Panc1 (cell line): ENCODE measurements at places on chromosomes 5 and 9. TPM values are rescaled to one million over a fixed set of nuclear protein-coding genes. Genes with fewer than 3 reads are reported as not detected.

Gene PCDH12
- not detected for total RNA-seq

Gene TMOD1
- 1.4 TPM for total RNA-seq

Gene FOXD4L6
- total RNA-seq: not detected

Gene KIAA0825
- 1.6 TPM for total RNA-seq

Gene WDR38
- not detected for total RNA-seq

Gene LCN1
- total RNA-seq: not detected

Gene ADGRD2
- total RNA-seq: not detected

Gene SPARC
- 228 TPM for total RNA-seq

Gene INSL4
- not detected for total RNA-seq

Gene GNAQ
- total RNA-seq: 34.5 TPM

Gene RASGEF1C
- 0.49 TPM for total RNA-seq

Gene SLC6A18
- total RNA-seq: not detected

Gene FAM78A
- total RNA-seq: 0.59 TPM

Gene TEX53
- total RNA-seq: not detected

Gene BARHL1
- not detected for total RNA-seq

Gene KIF24
- 7.2 TPM for total RNA-seq

Gene CYSRT1
- 0.67 TPM for total RNA-seq

Gene PCA3
- total RNA-seq: not detected

Gene EDIL3
- 17.6 TPM for total RNA-seq

Gene FOXI1
- total RNA-seq: 0.44 TPM

Gene SLC34A1
- not detected for total RNA-seq

Gene PDZD2
- total RNA-seq: 0.10 TPM

Gene HAVCR1
- 0.36 TPM for total RNA-seq

Gene FOXD4
- total RNA-seq: 0.23 TPM

Gene DCTN3
- total RNA-seq: 110 TPM

Gene IL9
- not detected for total RNA-seq

Gene C6
- 0.13 TPM for total RNA-seq

Gene ENTPD2
- 2.8 TPM for total RNA-seq

Gene TTLL11
- total RNA-seq: 1.1 TPM

Gene ORM1
- total RNA-seq: 3.5 TPM

Gene F2RL2
- total RNA-seq: 0.13 TPM

Gene SLC6A7
- total RNA-seq: not detected

Gene STC2
- 32.2 TPM for total RNA-seq

Gene ADAMTS2
- total RNA-seq: 0.13 TPM

Gene PANK3
- total RNA-seq: 79.7 TPM

Gene HAVCR2
- total RNA-seq: not detected
